GM12864 (cell line): ENCODE measurements at places on chromosomes 6 and 20.

DNA sequence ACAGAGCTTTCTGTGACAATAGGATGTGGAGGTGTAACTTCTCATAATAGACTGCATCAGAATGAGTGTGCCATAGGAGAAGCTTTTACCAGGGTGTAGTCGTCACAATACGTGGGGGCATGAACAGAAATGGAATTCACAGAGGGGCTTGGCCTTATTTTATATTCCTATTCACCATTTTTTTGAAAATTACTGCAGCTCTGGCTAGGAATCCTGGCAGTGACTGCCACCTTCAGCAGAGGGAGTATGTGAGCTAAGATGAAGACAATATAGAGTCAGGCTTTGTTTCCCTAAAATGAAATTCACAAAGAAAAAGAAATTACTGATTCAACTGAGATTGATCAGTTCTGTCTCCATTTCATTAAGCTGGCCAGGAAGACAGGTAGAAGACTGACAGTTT, 13.9 kb downstream of the TOMM6 start:
- DNase-seq = no peak

DNA sequence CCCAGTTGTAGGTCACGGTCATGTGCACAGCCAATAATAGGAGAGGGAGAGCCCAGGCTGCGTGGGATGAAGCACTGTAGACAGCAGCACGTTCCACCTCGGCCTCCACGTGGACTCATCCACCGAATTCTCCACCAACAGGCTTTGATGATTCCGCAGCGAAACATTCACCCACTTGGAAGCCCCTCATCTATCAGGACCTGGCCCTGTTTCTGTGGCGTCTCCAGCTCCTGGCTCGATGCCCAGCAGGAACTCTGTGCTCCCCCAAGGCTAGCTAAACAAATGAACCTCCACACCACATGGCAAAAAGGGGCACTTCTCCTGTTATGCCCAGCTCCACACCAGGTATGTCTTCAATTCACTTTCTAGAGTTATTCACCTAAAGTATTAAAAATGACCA, 237.9 kb upstream of the PDE10A start:
- no peak for DNase-seq

GRCh38 chr6:93858213-93858612, 438.9 kb upstream of the EPHA7 start:
- DNase-seq = no peak

DNA sequence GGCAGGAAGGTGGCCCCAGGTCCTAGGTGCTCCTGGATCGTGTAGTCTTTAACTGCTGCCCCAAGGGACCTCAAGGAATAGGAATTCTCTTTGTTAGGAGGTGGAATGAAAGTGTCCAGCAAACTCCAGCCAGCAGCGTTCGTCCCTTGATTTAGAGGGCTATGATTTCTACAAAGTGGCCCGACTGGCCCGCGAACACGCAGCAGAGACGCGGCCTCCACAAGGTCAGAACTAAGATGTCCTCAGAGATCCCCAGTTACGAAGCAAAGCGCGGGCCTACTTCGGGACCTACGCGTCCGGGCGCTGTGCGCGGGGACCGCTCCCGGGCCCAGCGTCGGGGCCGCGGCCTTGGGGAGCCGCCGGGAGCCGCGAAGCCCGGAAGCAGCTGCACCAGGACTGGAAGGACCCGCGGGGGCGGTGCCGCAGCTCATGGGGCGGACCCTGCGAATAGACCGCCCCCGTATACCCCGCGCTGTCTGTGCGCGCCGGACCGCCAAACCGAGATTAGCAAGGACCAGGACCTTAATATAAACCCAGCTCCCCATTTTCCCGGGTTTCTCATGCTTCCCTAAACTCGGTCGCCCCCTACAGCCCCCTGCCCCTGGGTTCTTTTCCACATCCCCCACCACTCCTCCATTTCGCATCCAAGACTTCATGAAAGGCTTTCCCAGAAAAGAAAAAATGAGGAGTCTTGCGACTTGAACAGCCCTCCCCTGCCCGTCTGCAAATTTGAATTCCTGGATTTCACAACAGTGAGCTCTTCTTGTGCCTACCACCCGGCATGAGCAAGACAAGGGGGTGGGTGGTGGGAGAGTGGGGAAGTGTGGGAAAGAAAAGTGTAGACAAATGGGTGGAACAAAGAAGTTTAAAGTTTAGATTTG, at the start of gene C6orf47:
Gene C6orf47 (minus strand): TSS at position 398 of the 881 bp plus-strand sequence. CDS start 831 bp downstream, outside the sequence.
- no peak for DNase-seq

DNA sequence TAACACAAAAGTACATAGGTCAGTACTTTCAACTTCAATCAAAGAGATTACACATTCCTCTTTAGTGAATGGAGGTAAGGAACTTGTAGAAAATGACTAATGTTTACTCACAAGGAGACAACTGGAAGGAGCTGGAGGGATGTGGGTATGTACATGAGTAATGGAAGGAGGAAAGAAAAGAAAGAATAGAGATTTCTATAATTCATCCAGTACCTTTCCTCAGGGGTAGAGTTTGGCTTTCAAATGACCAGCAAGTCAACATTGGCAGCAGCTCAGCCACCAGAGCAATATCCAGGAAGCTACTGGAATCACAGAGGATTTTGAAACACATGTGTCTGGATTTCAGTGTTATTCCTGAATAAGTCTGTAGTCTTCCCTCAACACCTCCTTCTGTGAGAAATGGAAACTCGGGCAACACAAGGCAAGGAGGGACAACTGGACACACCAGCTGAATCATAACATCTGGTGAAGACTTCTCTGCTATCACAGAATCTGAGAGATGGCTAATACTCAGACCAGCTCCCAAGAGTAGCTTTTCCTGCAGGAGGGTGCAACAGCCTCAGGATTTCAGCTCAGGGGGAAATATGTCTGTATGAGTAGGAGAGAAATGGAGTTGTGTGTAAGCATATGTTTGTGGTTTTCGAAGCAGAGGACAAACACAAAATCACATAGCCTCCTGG, 98.8 kb downstream of the HAO1 start:
- DNase-seq = no peak

DNA sequence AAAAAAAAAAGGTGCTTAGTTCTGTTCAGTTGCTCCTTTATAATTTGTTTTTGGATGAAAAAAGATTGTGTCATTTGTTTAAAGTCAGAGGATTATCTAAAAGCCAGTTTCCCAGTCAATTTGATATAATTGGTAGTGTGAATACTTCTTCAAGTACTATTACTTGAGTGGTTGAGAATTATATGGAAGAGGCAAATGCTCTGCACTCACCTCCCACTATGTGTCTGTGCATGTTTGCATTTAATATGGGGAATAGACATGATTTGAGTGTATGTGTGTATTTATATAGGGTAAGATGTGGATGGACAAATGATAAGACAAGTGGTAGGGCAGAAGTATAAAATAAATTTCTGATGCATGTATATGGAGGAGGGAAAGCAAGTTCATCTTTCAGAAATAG, 15.8 kb downstream of the GJA1 start:
- no peak for DNase-seq

- DNase-seq = no peak
Measured at GRCh38 chr6:47701363-47701762, 3.0 kb downstream of the ADGRF4 start.

DNA sequence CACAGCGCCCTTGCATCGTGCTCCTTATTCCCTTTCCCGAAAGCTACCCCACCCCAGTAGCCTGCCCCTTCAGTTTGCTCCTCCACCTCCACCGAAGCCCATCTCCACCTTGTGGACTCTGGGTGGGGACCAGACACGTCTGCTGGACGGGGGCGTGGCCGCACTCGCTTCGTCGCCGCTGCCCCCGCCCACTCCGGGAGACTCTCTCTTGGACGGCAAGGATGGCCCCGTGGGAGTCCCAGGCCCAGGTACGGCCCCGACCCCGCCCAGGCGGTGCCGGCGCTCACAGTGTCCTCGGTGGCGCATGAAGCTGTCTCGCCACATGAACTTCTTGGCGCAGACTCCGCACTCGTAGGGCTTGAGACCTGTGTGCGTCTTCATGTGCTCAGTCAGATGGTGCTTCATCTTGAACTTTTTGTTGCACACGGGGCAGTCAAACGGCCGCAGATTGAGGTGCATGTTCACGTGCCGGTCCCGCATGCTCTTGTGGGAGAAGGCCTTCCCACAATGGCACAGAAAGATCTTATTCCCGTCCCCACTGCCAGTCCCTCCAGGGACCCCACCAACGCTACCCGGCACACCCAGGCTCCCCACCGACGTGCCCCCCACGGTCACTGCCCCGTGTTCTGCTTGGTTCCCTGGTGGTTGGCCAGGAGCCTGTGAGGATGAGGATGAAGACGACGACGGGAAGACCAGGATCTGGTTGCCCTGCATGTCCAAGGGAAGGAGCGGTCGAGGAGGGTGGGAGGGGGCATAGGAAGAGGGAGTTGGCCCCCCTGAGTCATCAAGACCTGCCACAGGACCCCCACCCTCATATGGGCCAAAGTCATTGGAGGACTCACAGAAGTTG, 1.3 kb upstream of the TAPBP start:
- DNase-seq = no peak

GRCh38 chr6:37548067-37548674, 48.5 kb upstream of the CCDC167 start:
- no peak for DNase-seq

GRCh38 chr6:10081075-10081474, 333.8 kb downstream of the TFAP2A start:
- DNase-seq = no peak

- DNase-seq = no peak
Measured at GRCh38 chr6:40640599-40641227, 53.5 kb upstream of the LRFN2 start.

DNA sequence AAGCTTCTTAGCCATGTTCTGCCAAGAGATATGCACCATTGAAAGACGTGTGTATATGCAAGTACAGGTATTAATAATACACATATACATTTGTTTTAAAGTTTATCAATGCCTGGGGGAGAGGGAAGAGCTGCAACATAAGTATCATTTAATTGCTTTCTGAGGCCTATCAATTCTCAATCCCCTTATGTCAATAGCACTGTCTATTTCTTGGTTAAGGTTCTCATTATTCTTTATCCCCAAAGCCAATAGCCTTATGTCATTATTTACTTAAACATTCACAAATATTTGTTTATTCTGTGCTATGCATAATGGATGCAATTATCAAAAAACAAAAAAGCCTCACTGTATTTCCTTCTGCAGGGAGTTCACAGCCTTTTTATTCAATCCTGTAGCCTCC, 350.3 kb upstream of the KCNQ5 start:
- no peak for DNase-seq

DNA sequence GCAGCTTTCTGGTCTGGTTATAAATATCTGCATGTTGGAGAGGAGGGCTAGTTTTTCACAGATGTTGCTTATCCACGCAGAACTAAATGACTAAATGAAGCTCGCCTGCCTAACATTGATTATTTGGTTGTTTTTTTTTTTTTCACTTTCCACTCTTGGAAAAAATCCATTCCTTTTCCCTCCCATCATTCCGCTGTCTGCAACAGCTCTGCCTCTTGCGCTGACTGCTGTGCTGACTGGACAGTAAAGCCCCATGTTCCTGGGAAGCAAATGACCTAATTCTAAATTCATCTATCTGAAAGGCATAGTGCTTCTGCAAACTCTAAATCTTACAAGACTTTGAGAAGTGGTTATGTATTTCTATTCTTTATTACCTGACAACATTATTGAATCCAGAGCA, 255.5 kb upstream of the PLN start:
- DNase-seq = no peak

DNA sequence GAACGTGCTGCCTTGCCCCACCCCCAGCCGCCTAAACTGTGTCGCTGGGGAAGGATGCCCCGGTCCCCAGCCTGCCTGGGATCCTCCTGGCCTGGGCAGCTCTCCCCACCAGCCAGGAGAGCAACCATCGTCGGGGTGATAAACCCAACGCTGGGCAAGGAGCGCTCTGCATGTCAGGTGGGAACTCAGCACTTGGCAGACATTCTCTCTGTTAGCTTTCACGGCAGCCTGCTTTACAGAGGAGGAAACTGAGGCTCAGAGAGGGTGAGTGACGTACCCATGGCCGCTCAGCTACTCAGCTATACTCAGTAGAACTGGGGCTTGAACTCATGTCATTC, 37.9 kb downstream of the RBM38 start:
- DNase-seq = no peak

- DNase-seq = no peak
Measured at GRCh38 chr6:69285054-69285453, 511.8 kb downstream of the LMBRD1 start.
